CD4-positive, alpha-beta T cell treated with Interleukin-6 at 100 ng/mL for 8 hours (primary cell): ENCODE measurements at places on chromosomes 7 and 10.

DNA sequence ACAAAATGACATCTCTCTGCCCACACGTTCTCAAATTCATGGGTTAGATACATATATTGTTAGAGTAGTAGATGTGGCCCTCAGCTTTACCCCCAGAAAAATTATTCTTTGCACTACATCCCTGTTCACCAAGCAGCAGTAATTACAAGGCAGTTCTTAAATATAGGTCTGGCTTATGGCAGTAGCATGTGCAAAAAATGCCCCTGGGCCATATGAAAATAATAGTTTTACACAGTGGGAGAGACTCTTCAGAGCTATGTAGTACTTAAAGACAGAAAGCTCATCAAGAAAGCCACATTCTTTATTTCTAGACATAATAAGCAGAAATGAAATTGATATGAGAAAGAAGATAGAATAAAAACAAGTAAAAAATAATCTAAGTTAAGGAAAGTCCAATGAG lies 196.3 kb upstream of the FOXP2 start:
- DNase-seq = no peak

- no peak for DNase-seq
Observed at GRCh38 chr10:51273574-51273973, 199.3 kb downstream of the PRKG1 start.

DNA sequence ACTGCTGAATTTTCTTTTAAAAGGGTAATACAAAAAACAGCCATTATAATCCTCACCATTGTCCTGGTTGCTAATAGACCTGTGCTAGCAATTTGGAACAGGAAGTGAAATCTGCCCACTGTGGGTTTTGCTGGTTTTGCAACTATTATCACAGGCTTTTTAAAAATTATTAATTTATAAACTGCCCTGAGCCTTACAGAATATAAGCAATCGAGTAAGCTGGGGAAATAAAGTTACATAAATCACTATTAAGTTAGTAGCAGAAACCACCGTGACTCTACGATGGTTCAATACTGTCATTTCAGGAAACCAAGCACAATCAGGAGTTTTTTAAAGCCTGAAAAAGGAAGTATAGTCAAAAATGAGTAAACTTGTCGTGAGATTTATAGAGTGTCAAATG lies 62.3 kb downstream of the TMEM26 start:
- no peak for DNase-seq

GRCh38 chr7:28029051-28029450 lies 151.5 kb downstream of the JAZF1 start:
- DNase-seq = no peak

- no peak for DNase-seq
Observed at GRCh38 chr10:101967119-101967518, 88.9 kb downstream of the ARMH3 start.

- no peak for DNase-seq
Observed at GRCh38 chr7:1965579-1966294, 267.0 kb downstream of the MAD1L1 start.

- no peak for DNase-seq
Observed at GRCh38 chr10:6408799-6409198, 171.3 kb downstream of the PRKCQ start.

GRCh38 chr7:149860821-149861727 lies 12.7 kb upstream of the ATP6V0E2 start:
- peak; percentile 4 for DNase-seq

DNA sequence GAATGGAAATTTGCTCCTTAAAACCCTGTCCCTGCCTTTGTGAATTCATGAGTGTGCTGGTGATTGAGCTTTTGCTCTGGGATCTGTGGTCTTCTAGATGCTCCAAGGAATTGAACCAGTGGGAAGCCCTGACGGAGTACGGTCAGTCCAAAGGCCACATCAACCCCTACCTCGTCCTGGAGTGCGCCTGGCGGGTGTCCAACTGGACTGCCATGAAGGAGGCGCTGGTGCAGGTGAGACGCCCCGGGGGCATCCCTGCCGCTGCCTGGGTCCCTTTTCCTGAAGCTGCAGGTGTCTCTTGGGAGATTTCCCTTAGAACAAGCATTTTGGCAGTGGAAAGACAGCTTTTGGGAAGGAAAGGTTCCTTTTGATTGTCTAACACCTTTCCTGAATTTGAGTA lies 100.3 kb downstream of the TRRAP start:
- DNase-seq = no peak
